Activated CD4-positive, alpha-beta T cell treated with anti-CD3 and anti-CD28 coated beads, Interleukin-10, Interleukin-2, amounts not matched to agents 100 ng/mL and 50 ng/mL, durations not matched to agents 16 hours and 8 hours (primary cell): ENCODE measurements at places on chromosomes 11 and 22.
A peak's percentile ranks its signal among the peaks of the same experiment; 100 is the strongest.

- no peak for DNase-seq
These were observed 5.1 kb downstream of the PRAME start for GRCh38 chr22:22553735-22554586.

DNA sequence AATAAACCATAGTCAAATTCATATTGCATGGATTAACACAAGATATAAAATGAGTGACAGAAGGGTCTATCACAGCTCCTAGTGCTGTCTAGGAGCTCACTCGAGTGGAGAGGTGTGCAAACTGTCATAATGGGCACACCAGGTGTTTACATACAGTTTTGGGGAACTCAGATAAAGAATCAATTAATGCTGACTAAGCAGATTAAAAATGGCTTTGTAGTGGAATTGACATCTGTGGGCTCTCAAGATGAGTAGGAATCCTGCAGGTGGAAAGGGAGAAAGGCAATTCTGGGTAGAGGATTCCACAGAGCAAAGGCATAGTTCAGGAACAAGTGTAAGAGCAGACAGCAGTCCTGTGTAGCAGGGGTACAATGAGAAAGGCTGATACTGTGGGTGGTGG, 496.2 kb upstream of the CCDC90B start:
- no peak for DNase-seq

GRCh38 chr11:73274722-73275380, 2.7 kb downstream of the P2RY6 start:
- no peak for DNase-seq

DNA sequence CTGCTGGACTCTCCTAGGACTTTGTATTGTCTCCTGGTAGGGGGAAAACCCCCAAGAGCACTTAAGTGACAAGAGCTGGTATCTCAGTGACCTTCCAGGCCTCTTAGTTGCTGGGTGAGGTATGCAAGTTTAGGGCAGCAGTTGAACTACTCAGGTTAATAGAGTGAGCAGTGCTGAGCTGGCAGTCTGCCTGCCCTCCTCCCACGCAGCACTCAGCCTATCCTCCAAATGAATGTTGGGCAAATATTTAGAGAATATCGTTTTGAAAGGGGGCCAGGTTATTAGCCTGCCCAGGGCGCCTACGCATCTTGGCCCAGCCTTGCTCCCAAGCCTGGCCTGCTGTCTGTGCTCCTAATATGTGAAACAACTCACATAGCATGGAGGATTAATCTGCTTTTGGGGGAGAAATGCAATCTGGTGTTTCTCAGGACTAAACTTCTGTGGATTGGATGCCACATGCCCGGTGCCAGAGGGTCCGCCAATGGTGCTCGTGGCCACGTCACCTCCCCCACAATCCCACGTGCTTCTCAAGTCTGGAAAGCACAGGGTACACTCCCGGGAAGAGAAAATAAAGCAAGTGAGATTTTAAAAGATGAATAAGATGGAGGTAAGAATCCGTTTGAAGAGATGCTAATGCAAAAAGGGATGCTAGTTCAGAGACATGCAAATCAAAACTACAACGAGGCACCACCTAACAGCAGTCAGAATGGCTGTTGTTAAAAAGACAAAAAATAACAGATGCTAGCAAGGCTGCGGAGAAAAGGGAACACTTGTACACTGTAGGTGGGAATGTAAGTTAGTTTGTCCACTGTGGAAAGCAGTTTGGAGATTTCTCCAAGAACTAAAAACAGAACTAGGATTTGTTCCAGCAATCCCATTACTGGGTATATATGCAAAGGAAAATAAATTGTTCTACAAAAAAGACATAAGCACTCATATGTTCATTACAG, 67.7 kb downstream of the SPON1 start:
- DNase-seq, result no peak

DNA sequence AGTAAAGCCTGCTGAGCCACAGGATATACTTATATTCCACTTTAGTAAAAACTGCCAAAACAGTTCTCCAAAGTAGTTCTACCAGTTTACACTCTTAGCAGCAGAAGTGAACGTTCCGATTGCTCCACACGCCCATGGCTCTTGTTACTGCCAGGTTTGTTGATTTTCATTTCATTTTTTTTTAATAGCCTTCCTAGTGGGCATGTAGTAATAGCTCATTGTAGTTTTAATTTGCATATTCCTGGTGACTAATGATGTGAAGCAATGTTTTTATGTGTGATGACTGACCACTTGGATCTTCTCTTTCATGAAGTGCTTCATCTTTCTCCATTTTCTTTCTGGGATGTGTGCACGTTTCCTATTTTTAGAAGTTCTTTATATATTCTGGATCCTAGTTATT, 4.8 kb upstream of the C11orf97 start:
- DNase-seq, result no peak

DNA sequence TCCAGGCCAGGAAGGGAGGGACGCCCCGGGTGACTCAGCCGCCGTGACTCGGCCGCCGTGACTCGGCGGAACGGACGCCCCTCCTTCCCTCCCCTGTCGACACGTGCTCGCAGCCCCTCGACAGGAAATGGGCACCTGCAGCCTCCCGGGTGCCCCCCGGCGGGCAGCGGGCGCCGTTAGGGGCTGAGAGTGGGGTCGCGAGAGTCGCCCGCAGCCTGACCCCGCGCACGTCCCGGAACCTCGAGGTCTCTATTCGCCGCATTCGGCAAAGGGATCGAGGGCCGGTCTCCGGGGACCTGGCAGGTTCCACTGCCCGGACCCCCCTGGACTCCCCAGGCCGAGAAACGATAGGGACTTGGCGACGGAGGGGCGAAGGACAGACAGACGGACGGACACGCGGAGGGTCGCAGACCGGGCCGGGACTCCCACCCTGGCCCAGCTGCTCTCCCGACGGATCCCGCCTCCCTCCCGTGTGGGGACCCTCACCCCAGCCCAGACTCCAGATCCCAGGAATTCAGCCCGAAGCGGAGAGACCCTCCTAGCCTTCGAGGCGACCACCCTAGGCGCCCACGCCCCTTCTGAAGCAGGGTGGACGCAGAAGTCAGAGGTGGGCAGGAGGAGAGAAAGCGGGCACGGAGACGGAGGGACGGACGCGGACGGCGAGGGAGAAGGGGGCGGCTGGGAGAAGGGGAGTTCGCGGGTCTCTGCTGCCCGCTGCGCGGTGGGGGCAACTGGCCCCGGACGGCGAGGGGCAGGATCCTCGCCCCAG, 648 bp downstream of the FOSL1 start:
- DNase-seq, result peak; percentile 82

DNA sequence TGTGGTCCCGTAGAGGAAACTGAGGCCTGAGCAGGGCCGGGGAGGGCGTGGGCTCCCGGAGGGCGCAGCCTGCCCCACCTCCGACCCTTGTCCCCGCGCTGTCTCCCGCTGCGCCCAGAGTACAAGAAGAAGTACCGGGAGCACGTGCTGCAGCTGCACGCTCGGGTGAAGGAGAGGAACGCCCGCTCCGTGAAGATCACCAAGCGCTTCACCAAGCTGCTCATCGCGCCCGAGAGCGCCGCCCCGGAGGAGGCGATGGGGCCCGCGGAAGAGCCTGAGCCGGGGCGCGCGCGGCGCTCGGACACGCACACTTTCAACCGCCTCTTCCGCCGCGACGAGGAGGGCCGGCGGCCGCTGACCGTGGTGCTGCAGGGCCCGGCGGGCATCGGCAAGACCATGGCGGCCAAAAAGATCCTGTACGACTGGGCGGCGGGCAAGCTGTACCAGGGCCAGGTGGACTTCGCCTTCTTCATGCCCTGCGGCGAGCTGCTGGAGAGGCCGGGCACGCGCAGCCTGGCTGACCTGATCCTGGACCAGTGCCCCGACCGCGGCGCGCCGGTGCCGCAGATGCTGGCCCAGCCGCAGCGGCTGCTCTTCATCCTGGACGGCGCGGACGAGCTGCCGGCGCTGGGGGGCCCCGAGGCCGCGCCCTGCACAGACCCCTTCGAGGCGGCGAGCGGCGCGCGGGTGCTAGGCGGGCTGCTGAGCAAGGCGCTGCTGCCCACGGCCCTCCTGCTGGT, 1.9 kb downstream of the NLRP6 start:
- DNase-seq, result peak; percentile 45

GRCh38 chr11:81449588-81450156, 1284.0 kb downstream of the FAM181B start:
- peak; percentile 15 for DNase-seq

DNA sequence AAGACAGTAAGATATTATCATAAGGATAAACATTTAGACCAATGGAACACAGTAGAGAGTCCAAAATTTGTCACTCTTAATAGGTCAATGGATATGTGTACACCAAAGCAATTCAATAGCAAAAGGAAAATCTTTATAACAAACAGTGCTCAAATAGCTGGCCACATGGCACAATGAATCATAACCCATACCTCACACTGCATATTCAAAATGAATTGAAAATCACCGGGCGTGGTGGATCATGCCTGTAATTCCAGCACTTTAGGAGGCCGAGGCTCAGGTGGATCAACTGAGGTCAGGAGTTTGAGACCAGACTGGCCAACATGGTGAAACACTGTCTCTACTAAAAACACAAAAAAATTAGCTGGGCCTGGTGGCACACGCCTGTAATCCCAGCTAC, 8.4 kb downstream of the SNX32 start:
- DNase-seq, result no peak

DNA sequence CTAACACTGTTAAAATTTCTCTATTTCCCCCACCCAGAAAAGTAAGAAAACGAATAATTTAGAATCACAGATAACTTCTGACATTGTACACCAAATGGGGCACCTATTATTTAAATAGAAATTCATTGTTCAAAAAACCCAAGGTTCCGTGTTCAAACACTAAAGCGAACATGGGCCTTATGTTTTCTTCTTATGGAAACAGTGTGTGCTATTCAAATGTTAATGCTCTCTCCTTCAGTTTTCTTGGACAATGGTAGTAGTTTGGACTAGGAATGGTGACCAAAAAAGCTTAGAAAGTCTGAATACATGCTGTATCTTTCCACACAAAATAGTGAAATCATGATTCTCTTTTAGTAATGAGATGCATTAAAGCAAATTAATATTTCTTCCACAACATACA, 33.7 kb downstream of the VSIG10L2 start:
- DNase-seq, result no peak

DNA sequence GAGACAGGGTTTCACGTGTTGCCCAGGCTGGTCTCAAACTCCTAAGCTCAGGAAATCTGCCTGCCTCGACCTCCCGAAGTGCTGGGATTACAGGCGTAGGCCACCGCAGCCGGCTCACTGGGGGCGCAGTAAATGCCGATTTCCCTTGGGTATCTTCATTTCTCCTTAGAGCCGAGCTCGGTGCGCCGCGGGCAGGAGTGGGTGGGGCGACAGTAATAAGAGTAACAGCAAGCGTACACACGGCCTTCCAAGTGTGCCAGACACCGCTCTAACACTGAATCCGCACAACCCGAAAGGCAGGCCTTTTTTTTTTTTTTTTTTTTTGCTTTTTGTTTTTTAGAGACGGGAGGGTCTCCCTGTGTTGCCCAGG, 500 bp upstream of the ADSL start:
- DNase-seq, result peak; percentile 63

GRCh38 chr22:32904044-32904443, 102.5 kb downstream of the TIMP3 start:
- DNase-seq, result peak; percentile 46

DNA sequence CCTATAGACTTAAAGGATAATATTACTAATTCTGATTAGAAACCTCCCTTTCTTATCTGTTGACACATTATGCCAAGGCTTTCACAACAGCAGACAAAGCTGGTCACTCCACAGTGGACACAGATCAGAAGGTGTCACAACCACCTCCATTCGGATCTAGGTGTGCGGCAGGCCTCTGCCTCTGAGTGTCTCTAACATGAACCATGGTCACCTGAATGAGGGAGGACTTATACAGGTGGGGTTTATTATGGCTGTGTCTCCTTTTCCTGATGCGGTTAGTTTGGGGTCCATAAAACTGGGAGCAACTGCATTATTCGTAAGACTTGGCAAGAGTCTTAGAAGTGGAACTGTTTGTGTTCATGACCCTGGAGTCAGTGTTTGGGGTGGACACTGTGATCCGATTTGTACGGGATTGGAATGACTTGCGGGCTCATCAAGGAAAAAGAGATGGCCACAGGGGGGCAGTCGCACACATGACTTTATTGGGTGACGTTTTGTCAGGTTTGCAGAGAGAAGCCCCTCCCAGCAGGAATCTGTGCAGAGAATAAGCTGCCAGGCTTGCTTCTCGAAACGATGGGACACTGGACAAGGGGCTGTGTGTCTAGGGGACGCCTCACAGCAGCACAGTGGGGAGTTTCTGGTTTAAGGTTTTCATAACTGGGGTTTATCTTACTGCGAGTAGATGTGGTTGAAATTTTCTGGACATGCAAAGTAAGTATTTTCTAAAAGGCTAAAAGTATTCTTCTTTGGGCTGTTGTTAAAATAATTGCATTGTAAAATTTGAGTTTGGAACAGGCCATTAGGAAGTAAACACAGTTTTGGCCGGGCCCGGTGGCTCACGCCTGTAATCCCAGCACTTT, 90.6 kb downstream of the GAB4 start:
- DNase-seq, result peak; percentile 69
